NCI-H1930 (cell line): ENCODE measurements at places on chromosomes 3 and 15.

GRCh38 chr15:65969865-65970816 is 100.8 kb downstream of the RAB11A start:
- DNase-seq: no peak

DNA sequence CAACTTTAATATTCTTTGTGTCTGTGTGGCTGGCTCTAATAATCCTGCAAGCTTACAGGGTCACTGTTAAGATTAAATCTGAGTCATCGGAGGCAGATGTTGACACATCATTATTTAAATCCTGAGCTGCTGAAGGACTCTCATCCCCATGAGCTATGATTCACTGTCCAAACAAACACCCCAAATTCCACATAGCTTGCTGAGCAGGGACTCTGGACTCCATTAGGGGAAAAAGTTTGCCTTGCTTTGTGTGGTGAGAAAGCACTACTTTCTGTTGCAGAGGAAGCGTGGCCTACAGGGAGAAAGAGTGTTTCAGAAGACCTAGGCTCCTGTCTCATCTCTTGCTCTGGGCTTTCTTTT is 213.7 kb downstream of the PDCD6IP start:
- DNase-seq: no peak

DNA sequence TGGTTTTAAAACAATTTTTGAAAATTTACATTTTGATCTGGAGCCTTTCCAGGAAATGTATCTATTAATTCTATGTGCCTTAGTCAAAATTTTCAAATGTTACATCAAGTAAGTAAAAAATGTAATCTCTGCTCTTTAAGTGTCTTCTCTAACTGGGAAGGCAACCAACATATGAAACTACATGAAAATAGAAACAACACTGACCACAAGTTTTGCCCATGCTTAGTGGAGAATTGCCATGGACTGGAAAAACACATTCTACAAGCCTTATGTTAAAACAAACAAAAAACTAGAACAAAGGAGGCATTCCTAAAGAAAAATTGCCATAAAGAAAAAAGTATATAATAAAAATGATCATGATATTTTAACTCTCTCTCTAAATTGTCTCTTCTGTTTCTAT is 75.9 kb upstream of the SPRED1 start:
- no peak for DNase-seq

DNA sequence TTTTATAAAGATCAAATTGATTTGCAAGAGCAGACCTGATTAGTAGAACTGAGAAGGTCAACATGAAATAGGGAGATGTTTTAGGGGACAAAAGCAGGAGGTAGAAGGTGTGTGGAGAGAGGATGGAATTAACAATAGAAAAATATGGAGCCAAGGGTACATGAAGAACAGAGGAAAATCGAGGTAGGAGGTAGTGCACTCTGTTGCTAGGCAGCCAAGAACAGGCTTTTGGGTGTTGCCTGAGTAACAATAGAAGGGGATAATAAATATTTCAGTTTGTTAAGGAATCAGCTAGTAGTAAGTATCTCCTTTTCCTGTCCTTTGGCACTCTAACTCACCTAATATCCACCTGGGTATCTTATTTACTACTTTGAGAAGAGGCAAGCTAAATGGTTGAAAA is 9.2 kb downstream of the SPESP1 start:
- no peak for DNase-seq

DNA sequence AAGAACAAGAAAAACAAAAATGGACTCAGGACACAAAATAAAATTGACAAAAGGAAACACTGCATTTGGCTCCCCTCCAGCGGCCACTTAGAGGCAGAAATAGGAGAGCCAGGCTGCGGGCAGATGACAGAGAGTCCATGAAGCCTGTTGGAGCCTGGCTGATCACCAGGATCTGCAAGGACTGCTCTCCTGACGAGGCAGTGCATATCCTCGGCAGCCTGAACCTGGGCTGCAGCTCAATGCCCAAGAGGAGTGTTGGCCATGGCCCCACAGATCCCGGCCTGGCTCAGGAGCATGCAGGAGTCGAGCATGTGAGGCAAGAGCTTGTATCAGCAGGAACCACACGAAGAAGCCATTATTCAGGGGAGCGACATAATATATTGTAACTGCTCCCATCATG is 199.8 kb downstream of the STT3B start:
- no peak for DNase-seq

GRCh38 chr3:110236976-110237610 is 834.5 kb upstream of the NECTIN3 start:
- no peak for DNase-seq

GRCh38 chr3:84175449-84175848 is 783.3 kb upstream of the CADM2 start:
- no peak for DNase-seq

DNA sequence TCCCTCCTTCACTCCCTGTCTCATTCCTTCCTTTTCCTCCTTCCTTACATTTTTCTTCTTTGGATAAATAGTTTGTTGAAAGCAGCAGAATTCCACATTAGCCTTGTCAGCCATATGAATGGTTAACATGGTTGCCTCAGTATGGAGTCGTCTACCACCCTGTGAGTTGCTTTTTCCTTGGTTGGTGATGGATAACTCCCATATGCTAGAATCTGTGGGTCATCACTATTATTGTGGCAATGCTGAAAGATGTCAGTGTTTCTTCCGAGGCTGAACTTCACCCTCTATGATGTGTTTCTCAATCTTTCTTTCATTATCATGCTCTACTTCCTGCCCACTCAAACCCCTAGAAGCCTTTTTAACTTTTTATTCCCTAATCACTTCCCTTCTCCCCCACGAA is 481.8 kb upstream of the KCNMB2 start:
- no peak for DNase-seq

DNA sequence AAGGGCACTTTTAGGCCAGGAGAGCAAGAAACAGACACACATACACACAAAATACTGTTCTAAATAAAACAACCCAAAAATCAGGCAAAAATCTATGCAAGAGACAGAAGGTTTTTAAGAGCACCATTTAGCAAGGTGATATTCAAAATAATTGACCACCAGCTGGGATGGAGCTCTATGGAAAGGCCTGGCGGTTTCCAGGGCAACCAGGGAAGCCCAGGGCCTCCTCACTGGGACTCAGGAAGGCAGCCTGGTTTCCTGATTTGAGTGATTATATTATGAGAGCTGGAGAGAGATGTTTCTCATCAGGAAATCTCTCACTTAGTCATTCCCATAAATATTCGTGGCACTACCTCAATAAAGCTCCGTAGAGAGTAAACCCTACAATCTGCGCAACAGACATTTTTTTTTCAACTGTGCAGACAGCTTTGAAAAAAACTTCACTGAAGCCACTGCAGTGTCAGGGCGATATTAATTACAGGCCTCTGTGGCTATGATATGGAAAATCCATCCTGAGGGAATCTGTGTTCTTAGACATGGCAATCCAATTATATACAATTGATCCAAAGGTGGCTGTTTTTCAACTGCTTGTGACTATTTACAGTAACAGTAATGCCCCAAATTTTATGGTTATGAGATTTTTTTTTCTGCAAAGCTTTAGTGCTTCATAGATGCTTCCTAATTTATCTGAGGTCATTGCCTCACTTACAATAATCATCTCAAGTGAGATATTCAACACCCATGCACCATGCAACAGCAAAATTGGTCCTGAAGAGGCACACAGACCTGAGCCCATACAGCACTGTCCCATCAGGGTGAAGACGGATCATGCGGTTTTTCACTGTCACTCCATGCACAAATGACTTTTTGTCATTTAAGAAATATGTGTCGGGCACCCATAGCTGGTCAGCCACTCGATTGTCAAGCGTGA is 152.1 kb downstream of the GABRB3 start:
- no peak for DNase-seq

DNA sequence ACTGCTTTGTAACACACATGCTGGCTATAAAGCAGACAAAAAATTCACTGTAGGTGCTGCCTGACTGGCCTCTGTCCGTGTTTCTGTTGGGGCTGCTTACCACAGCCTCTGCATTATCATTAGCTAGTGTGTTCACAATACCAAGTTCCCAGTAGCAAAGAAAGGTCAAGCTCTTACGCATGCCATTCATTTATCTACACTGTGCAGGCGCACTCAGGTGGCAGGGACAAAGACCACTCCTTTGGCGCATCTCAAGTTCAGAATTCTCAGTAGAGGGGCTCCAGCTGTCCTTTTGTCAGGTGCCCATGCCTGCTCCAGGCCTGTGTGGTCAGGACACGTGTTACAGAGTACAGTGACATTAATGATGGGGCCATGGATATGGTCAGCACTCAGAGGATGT is 22.3 kb downstream of the MLH1 start:
- DNase-seq: no peak

DNA sequence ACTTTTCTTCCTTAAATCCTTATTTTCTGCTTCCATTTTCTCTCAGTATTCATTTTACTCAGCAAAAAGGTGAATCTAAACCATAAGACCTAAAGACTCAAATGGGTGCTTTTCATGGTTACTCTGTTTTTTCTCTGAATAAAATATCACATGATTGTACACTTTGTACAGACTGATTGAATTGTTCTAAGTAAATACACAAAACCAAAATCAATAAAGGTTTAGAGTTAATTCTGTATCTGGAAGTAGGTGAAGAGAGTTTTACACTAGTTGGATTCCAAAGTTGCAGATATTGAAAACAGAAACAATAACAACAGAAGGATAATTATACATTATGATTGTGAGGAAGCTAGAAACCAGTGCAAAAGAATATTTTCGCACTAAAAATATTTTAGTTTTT is 546.2 kb downstream of the TUSC7 start:
- no peak for DNase-seq

- no peak for DNase-seq
Measured at GRCh38 chr3:31197941-31198340, 303.5 kb upstream of the GADL1 start.

DNA sequence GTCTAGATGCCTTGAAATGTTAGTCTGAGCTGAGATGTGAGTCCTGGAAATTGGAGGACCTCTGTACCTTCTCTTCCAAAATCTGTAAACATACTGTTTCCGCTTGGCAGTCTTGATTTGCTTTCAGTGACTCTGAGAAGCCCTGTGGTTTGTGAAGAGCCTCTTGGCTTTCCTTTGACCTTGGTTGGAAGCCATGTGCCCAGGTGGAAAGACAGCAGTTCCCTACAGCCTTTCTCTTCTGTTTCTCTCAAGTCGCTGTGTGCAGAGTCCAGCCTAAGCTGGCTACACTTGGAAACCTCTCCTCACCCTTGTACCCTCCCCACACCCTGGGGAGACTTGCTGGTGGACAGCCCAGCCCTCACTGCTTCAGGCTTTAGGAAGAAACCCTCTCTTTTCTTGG is 129.8 kb upstream of the CTDSPL start:
- no peak for DNase-seq

- DNase-seq: no peak
Measured at GRCh38 chr3:136932523-136932922, 25.3 kb upstream of the IL20RB start.

DNA sequence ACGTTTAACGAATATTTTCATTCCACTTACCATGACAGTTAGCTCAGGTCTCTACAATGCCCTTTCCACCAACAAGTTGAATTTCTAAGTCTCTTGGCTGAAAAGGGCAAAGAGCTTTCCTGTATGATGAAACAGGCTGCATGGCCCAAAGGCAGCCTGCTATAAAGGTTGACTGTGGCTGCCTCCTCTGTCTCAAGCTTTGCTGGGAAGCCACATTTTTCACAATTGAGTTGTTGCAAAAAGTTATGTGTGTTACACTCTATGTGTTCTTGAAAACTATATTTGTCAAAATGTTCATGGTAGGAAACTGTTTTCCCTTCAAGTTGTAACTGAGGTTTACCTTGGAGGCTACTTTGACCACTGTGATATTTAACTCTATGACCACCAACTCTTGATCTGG is 49.5 kb downstream of the DZIP1L start:
- DNase-seq: no peak

DNA sequence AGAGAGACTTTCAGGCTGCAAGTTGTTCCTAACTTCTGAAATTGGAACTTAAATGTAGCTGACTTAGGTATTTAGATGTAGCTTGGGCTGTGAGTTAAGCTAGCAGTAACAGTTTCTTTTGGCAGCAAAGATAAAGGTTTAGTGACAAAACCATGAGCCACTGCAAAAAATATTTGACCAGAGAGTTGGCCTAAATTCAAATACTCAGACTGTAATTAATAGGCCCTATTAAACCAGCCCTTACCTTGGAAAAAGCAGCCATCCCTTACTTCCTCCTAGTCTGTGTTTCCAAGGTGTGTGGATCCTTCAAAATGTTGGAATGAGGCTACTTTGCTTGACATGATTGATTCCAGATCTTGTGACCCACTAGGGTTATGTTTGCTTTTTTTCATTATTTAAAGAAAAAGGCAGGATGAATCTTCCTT is 8.2 kb downstream of the TPM1 start:
- DNase-seq: no peak
